ENCODE measurements at places on chromosomes 3 and 15.

- no peak for DNase-seq
Measured at GRCh38 chr3:193827040-193827669, 234.1 kb downstream of the OPA1 start.

DNA sequence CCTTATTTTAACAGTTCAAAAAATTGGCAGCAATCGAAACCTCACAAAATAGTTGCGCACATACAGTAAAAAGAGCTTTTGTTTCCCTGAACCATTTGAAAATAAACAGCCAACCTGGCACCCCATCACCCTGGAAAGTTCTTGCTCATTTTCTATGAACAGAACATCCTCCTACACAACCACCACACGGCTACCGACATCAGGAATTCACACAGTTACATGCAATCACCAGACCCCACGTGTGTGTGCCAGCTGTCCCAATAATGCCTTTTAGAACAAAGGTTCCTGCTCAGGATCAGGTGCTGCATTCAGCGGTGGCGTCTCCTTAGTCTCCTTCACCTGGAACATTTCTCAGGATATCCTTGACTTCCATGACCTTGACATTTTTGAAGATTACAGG is 186.5 kb downstream of the KLF13 start:
- DNase-seq, result no peak

GRCh38 chr15:41981371-41982132 is 9.2 kb upstream of the EHD4 start:
- no peak for DNase-seq

DNA sequence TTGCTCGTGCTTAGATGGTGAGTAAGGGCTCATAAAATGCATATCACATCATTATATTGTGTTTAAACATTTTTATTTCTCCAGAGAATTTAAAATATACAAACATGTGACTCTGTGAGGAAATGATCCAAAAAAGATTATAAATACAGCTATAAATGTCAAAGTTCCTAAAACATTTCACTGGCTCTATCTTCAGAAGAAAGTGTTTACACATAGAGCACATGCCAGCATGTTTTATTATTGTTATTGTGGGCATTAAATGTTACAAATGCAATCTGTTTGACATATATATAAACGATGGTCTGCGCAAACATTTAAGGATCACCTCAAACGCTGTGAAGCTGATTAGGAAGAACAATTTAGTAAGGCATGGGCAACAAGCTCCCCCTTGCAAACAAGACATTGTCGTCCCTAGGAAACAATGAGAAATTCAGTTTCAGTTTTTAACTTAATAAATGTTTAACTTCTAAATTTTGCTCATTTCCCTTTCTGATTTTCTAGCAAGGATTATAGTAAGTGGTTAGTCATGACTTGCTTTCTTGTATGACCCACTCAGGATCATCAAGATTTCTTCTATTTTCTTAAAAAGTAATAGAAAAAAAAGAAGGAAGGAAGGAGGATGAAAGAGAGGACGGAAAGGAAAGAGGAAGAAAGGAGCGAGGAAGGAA is 207.5 kb downstream of the SATB1 start:
- DNase-seq, result no peak

All from cortex of kidney (tissue), 1 donor.